Motor neuron (in vitro differentiated cells): ENCODE measurements at places on chromosomes 3 and 15.

DNA sequence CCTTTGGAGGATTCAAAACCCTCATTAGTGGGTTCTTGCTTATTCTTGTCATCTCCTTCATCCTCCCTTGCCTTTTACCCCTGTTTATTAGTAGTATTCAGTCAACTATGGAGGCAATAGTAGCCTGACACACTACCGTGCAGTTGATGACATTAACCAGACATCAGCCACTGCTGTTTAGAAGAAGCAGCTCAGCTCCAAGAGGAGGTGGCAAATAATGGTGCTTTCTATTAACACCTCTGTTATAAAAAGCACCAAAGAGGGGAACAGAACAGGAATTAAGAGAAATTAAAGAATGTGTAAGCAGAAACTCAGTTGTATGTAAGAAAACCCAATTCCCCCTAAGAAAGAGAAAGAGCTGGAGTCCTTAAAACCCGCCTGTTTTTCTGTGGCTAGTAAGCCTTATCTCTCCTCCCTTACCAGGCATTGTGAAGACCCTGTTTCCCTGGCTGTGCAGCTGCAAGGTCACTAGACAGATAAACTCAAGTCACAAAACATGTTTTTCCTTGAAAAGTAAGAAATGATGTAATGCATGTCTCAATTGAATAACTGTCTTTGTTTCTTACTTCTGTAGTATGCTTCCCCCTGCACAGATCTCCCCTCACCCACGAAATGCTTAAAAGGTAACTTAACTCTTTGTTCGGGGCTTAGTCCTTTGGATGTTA is 21.2 kb downstream of the CCR4 start:
- ATAC-seq = no peak

DNA sequence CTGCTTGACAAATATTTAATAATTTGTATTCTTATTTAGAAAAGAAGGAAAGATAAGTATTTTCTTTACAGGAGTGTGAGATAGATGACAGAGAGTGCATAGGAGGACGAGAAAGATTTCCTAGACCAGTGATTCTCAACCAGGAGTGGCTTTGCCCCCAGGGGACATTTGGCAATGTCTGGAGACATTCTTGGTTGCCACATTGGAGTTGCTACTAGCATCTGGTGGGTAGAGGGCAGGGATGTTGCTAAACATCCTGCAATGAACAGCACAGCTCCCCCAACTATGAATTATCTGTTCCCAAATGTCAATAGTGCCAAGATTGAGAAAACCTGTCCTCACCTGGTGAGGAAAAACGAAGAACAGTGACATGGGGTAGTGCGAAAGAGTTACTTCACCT is 30.8 kb upstream of the MINAR1 start:
- no peak for ATAC-seq

DNA sequence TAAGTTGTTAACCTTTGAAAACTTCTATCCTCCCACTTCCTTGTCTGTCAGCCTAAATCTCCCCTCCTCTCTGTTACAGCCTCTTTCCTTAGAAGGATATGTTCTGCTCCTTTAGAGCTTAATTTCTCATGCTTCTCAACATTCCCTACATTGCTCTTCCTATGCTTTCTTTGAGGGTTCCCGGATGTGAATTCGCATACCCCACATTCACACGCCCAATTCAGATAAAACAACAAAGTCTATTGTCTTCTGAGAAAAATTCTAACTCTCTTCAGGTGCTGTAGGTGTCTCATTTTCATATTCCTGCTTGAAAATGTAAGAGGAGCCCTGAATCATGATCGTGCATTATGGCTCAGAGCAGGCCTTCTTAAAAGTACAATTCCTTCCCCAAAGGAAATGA is 171.8 kb upstream of the DPH6 start:
- no peak for ATAC-seq

GRCh38 chr15:39627451-39628143 is 46.7 kb downstream of the THBS1 start:
- no peak for ATAC-seq

- ATAC-seq = no peak
Observed at GRCh38 chr15:89784686-89784960, 8.5 kb downstream of the MESP2 start.
